AG10803 (cell line): ENCODE measurements at places on chromosomes 13 and 19.

DNA sequence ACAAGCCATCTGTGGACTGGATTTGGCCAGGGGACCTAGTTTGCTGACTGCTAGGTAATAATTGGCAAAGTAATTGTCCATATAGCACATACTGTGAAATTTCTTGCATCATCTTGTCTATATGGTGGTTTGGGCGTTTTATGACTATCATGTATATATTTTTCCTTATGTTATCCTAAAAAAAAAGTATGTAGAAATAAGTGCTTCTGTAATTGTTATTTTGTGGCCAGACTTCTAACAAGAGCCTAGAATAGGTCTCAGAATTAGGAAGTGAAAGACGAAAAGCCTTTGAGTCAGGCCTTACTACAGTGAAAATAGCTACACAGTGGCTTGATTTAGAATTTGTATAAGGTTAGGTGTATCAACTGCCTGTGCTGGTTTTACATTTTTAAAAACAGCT is 4.2 kb downstream of the FNDC3A start:
- DNase-seq = no peak

- DNase-seq = no peak
These were observed 43.9 kb upstream of the PEG3 start for GRCh38 chr19:56884441-56884840.

DNA sequence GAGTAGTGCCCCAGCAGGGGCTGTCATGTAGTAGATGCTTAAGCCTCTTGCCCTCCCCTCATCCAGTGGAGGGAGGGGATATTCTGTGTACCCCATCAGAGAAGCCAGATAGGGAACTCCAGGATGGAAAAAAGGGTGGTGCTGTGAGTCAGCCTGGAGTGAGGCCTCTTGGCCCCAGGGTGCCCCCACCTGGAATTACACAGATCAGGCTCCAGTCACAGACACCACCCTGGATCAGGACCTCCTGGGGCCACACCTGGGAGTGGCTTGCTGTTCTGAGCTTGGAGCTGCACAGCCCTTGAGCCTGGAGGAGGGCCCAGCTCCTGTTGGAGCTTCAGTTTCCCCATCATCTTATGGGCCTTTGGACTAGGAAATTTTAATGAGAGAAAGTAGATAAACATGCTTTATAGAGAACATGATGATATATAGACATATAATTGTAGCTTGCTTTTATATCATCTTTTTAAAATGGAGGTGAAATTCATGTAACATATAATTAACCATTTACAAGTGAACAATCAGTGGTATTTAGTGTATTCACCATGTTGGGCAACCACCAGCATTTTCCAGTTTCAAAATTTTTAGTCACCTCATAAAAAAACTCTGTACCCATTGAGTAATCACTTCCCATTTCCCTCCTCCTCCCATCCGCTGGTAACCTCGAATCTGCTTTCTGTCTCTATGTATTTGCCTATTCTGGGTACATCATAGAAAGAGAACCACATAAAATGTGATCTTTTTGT is 24.6 kb downstream of the CYP4F22 start:
- peak; percentile 5 for DNase-seq

GRCh38 chr13:29569253-29570050 is 26.0 kb downstream of the SLC7A1 start:
- DNase-seq = no peak

GRCh38 chr19:17582613-17583012 is 27.2 kb downstream of the COLGALT1 start:
- DNase-seq = no peak
